Left kidney (tissue), 8 donors: ENCODE measurements at places on chromosomes 4 and X. TPM values are rescaled to one million over a fixed set of nuclear protein-coding genes. Genes with fewer than 3 reads are reported as not detected.
A peak's percentile ranks its signal among the peaks of the same experiment; 100 is the strongest.

DNA sequence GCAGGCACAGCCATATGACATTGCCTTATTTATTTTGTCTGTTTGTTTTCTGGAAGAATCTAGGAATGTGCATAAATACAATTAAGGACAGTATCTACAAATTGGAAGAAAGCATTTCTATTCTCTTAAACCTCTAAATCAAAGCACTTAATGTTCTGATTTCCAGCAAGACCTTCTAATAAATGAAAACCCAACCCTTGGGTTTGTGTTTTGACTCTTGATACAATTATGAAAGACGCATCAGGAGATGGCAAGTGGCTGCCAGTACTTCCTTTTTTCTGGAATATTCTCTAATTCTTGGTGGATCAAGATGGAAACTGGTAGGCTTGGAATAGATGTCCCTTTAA is 437 bp upstream of the CPE start:
- peak; percentile 15 for DNase-seq

Gene RAB39B
- polyA plus RNA-seq: 4.0 TPM

GRCh38 chr4:122889726-122890125 is 32.7 kb downstream of the NUDT6 start:
- no peak for DNase-seq

GRCh38 chr4:156109943-156110900 is 156.6 kb upstream of the CTSO start:
- DNase-seq: no peak

- peak; percentile 14 for DNase-seq
Measured at GRCh38 chr4:160894809-160895208, 1269.0 kb downstream of the FSTL5 start.

DNA sequence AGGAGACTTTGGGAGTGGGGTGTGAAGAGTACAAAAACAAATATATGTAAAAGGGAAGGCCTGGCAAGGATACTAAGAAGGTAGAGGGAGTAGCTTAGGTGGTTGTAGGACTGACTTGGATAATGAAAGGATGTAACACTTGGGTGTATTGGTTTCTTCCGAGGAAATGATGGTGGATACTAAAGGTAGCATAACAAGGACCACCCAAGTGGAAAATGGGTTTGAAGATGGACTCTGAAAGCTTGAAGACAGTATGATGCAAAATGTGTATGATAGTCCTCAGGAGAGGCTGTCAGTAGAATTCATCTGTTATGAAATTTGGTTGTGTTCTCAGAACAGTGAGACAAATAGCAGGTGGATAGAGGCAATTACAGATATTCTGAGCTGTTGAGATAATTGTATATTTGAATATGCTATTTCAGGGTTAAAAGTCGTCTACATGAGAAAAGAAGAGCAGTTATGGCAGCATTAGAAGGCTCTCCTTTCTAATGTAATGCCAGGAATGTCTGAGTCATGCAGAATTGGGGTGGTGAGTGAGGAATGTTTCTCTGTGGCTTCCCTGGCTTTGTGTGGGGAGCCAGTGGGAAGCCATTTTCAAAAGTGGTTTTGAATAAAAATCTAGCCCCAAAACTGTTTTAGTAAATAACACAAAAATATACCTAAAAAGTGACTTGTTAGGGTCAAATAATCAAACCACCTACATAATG is 75.6 kb downstream of the FHIP1A start:
- no peak for DNase-seq

Gene OTC
- polyA plus RNA-seq: not detected

- no peak for DNase-seq
Measured at GRCh38 chr4:15149234-15149838, 147.1 kb downstream of the CPEB2 start.

Gene SNCA
- 53.9 TPM for polyA plus RNA-seq

DNA sequence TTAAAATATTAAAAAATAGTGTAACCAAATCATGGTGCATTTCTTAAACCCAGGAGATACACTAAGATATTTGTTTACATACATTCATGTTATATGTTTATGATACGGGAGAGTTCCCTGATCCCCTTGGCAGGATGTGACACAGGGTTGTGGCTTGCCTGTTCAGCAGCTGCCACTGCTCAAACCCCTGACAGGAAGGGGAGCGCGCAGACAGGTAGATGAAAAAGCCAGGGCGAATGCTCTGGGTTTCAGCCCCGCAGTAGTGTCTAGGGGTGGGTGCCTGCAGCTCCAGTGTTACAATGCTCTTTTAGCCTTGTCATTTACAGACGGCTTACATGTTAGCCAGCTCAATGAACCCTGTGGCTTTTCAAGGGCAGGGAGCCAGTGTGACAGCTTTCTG is 1343.8 kb upstream of the IGFBP7 start:
- DNase-seq: no peak

Gene OPRPN
- not detected for polyA plus RNA-seq

GRCh38 chr4:106201373-106201772 is 114.6 kb downstream of the TBCK start:
- no peak for DNase-seq

GRCh38 chr4:56129431-56129861 is 180.7 kb downstream of the CEP135 start:
- DNase-seq: no peak

DNA sequence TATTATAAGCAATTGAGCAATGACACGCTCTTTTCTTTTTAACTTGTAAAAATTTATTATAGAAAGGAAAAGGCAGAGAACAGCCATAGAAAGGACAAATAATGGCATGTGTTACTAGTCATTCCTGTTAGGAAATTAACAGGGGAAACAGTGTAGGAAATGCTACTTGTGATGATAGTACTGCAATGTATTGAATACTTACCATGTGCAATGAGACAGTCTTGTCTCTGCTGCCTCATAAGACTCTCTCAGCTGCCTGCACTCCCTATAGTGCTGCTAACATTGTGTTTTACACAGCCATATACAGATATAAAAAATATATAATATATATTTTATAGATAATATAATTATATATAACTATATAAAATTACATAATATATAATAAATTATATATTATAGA is 62.3 kb upstream of the SHOX start:
- no peak for DNase-seq

GRCh38 chr4:5865896-5866599 is 26.8 kb downstream of the CRMP1 start:
- DNase-seq: no peak

- no peak for DNase-seq
Measured at GRCh38 chr4:172584816-172585215, 583.8 kb upstream of the GALNT7 start.

DNA sequence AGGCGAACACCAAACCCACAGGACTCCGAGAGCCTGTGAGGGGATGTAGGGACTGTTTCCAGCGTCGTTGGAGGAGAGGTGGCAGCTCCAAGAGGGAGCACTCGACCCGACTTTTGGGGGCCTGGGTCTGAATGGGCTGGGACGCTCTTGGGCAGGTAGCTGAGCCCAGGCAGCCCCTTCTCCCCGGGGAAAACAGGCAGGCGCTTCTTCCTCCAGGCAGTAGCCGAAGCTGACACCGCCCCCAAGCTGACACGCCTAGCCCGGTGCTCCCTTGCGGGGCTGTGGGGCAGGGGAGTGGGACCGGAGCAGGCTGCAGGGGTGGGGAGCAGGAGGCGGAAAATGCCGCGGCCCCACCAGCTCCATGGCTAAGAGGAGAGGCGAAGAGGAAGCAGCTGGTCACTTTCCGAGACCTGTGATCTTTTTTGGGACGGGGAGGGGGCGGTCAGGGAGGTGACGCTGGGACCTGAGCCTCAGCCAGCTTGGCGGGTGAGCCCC is 4.2 kb downstream of the NKX1-1 start:
- DNase-seq: no peak

Gene EOLA2
- polyA plus RNA-seq: 29.6 TPM

GRCh38 chr4:36402008-36402758 is 120.8 kb downstream of the DTHD1 start:
- DNase-seq: no peak

- no peak for DNase-seq
Measured at GRCh38 chrX:9690046-9690445, 75.6 kb downstream of the GPR143 start.

DNA sequence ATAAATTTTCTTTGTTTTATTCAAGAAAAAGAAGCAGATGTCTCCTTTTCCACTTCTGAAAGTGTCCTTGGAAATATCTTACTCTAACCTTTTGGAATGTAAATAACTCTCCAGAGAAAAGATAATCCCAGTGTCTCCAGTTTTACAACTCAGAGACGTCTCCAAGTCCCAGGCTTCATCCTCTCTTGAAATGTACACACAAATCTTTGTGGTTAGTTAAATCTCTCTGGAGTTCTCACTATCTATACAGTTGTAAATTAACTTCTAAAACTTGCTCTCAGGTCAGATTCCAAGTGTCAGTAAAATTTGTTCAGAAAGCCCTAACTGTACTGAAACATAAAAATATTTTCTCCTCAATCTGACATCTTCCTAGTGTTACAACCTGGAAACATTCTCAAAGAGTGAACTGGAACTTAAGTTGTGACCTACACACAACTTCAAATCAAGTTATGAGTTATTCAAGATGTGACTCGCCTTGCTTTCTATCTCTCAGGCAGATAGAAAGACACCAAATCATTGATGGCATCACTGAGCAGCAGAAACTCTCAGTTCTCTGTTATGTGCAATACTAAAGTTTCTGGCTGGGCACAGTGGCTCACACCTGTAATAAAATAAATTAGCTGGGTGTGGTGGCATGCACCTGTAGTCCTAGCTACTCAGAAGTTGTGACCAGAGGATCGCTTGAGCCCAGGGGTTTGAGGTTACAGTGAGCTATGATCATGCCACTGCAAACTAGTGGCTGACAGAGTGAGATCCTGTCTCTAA is 284.2 kb downstream of the RCHY1 start:
- DNase-seq: peak; percentile 10

DNA sequence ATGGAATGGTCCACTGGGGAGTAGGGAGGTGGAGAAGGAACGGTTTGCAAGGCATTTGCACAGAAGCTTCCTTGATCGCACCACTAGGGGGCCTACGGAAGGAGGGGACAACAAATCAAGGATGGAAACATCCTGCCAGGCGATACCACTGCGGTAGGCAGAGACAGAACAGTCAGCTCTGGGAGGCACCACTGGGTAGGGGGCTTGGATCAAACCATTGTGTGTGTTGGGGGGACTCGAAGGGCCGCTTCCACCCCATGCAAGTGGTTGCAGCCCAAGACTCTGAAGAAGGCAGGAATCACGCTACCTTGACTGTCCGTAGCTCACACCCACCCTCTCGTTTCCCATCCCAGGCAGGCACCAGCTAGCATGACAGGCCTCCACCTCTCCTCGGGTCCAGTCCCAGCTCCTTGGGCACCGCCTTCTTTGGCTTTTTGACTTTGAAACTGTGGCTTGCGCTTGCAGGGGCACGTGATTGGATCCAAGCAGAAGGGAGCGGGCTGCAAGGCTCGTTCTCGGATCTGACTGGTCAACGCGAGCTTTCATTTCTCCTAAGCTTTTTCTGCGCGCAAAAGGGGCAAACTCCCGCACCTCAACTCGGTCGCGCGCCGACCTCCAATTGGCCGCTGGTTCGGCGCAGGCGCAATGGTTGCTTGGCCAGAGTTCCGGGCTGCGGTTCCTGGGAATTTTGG is 28.4 kb downstream of the GAGE1 start:
- peak; percentile 19 for DNase-seq

GRCh38 chrX:68872171-68872570 is 43.4 kb downstream of the EFNB1 start:
- no peak for DNase-seq

Gene PPEF1
- 1.1 TPM for polyA plus RNA-seq

DNA sequence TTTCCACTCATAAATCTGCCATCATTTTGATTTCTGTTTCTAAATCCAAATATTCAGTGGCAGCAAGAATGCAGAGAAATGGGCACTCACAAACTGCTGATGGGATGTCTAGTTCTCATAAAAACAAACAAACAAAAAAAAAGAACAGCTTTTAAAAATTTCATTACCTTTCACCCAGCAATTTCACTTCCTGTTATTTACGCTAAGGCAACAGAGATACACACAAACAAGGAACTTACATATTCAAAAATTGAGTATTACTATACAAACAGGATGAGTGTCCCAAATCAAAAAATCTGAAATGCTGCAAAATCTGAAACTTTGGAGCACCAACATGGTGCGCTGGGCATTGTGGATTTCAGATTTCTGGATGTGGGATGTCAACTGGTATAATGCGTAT is 36.4 kb downstream of the FAT1 start:
- no peak for DNase-seq

- no peak for DNase-seq
Measured at GRCh38 chr4:176193938-176194337, 1.4 kb downstream of the SPATA4 start.

GRCh38 chr4:114598191-114599121 is at the start of gene UGT8:
Gene UGT8 (plus strand): TSS chr4:114598807. CDS start chr4:114622881, 24,074 bp downstream.
- DNase-seq: peak; percentile 50

GRCh38 chr4:6773106-6773505 is 9.4 kb upstream of the KIAA0232 start:
- no peak for DNase-seq

DNA sequence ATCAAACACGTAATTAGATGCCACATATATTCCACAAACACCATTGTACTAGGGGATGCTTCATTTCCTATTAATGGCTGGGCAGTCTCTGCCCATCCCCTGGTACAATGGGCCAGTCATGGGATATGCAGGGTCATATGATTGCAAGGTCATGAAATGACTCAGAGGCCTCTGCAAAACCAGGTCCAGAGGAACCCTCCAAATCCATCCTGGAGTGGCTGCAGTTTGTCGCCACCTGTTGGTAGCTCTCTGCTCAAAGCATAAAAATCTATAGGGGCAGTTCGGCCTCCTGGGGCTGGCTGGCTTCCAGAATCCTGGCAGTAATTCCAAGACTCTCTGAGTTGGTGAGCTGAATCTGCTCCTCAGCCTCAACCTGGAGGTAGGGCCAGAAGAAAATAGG is 22.9 kb upstream of the PUDP start:
- no peak for DNase-seq

DNA sequence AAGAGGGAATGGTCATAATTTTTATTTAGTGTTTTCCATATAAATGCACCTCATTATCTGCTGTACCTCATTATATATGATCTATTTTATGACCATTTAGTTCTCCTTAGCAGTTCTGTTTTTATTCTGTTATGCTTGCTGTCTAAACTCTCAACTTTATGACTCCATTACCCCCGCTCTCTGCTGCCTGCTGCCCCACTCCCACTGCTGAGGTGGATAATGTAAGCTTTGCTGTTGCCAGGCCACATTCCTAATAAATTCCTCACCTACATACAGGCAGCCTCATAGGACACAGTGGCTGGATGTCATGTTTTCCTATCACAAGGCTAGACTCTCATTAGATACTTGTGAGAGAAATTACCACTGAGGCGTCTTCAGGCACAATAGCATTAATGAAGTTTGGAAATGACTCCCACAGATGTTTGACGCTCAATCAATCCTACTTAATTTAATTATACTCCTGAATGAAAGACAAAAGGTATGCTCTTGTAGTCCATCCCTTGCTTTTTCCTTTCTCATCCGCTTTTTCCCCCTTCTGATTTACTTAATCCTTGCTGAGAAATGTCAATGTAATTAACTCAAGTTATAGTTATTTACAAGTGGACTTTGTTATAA is 497.5 kb upstream of the IGFBP7 start:
- peak; percentile 37 for DNase-seq

DNA sequence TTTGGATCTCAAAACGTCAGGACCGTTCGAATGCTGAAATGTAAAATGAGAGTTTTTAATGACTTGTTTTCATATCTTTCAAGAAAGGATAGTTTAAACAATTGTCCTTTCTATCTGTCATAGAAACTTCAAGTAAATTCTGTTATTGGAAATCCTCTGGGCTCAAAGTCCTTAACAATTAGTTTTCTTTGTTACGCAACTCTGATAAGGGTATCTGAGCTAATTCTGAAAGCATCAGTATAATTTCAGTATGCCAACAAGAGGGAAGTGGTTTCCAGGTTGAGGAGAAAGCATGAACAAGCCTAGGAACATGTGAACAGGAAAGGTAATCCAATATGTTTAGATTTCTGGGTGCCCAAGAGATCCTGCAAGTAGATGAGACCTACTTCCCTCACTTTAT is 22.0 kb downstream of the ADH7 start:
- no peak for DNase-seq

Gene F9
- polyA plus RNA-seq: not detected
